ENCODE measurements at places on chromosomes 3 and 15.

DNA sequence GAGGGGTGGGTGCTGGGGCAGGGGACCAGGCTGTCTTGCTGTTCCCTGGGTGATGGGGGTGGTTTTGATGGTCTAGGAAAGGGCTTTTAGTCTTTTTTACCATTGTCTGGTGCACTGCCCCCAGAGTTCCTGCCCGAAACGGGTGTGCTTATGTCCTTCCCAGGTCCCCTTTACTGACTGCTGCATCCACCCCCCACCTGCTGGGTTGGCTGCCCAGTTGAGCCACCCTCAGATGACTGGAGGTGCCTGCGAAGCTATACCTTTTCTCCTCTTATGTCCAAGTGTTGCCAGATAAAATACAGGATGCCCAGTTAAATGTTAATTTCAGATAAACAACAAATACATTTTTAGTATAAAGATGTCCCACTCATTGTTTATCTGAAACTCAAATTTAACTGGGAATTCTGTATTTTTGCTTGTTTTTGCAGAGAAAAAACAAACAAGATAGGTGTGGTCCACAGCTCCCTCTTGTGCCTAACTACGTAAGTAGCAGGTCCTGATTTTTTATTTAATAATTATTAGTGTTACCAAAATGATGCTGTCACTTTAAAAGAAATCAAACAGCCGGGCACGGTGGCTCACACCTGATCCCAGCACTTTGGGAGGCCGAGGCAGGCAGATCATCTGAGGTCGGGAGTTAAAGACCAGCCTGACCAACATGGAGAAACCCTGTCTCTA lies 6.1 kb upstream of the RPP14 start:
- no peak for DNase-seq

DNA sequence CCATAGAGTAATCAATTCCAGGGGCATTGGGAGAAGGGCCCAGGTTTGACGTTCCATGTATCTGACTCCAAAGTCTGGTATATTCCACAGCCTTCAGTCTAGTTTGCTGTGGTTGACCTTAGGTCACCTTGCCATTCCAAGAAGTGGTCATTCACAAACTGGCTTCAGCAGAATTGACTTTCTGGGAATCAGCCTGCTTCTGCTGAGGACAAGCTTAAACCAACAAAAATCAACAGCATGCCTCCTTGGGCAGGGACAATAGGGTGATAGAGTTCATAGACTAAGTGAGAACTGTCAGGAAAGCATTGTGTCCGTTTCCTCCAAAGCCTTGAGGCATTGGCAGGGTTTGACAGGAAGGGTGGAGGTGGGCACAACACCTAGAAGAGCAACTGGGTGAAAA lies 24.1 kb upstream of the NDUFB4 start:
- no peak for DNase-seq

GRCh38 chr3:160170409-160171370 lies 54.5 kb upstream of the C3orf80 start:
- no peak for DNase-seq

- no peak for DNase-seq
Measured at GRCh38 chr3:13524979-13525669, 23.8 kb upstream of the FBLN2 start.

- no peak for DNase-seq
Measured at GRCh38 chr15:90933301-90933700, 952 bp upstream of the HDDC3 start.

DNA sequence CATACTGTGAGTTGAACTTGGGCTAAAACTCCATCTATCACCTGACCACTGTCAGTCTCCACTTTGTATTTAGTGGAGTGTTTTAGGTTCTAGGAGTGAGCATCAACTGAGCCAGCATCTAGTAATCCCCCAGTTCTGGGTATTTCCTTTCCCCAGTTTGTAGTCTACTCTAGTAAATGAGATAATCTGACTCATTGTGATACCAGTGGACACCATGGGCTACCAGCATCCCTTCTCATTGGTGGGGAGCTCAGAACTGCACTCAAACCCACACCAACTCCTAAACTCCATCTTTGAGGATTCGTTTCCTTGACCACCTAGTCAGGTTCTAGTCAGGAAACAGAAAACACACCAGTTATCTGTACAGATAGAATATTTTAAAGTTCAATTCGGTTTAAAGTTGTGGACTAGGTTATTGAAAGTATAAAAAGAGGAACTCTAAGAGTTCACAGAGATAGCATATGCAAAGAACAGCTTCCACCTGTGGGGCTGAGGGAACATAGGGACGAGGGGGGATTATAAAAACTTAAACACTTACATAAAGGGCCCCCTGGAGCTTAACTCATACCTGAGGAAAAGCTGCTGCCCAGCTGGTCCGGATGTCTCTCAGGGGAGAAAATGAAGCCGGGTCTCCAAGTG lies 36.0 kb downstream of the LEO1 start:
- DNase-seq: no peak

GRCh38 chr3:188137051-188137450 lies 16.9 kb upstream of the LPP start:
- DNase-seq: no peak

DNA sequence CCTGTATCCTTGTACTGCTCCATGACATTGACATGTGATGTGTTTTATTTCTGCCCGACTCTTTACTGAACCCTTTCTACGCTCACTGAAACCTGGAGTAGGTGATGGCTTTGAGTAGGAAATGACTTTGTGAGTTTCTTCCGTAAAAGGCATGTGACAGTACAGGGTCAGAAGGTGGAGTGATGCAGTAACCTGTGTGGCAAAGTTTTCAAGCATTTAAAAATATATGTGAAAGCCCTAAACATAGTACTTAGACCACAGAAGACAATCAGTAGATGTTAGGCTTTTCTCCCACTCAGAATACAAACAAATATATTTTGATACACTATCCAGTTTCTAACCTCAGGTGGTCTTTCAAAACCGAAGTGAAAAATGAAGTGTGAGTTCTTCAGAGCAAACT lies 31.3 kb upstream of the SACM1L start:
- DNase-seq: no peak

- DNase-seq: no peak
Measured at GRCh38 chr3:194277786-194278130, 73.4 kb downstream of the CPN2 start.

- no peak for DNase-seq
Measured at GRCh38 chr3:77081240-77081661, 41.4 kb downstream of the ROBO2 start.

DNA sequence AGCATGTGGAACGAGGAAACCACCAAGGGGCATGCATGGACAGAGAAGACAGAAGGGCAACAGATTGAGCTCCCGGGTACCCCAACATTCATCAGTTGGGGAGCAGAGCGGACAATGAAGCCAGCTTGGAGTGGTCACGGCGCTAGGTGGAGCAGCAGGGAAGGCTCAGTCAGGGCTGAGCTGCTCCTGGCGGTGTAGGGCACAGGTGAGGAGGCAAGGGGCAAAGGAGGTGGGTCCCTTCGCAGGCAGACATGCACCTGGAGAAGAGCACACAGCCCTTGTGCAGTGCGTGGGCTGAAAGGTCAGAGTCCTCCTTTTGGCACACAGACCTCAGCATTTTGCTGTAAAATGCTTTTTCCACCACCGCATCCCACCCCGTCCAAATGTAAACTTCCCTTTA lies 90.0 kb upstream of the SLC6A6 start:
- no peak for DNase-seq

GRCh38 chr3:114119776-114120175 lies 59.1 kb downstream of the DRD3 start:
- no peak for DNase-seq

GRCh38 chr15:59158701-59159034 lies 48.0 kb upstream of the LDHAL6B start:
- no peak for DNase-seq

- DNase-seq: peak; percentile 26
Measured at GRCh38 chr3:14537590-14538450, 2.3 kb downstream of the GRIP2 start.

GRCh38 chr3:124639406-124640237 lies 90.6 kb upstream of the UMPS start:
- peak; percentile 29 for DNase-seq

- DNase-seq: no peak
Measured at GRCh38 chr15:57472861-57473260, 96.6 kb downstream of the CGNL1 start.

GRCh38 chr3:119831022-119831421 lies 49.1 kb downstream of the NR1I2 start:
- no peak for DNase-seq

- DNase-seq: no peak
Measured at GRCh38 chr3:69474186-69474585, 88.3 kb upstream of the FRMD4B start.

- DNase-seq: peak; percentile 27
Measured at GRCh38 chr3:150146991-150147761, 176.5 kb upstream of the PFN2 start.

- no peak for DNase-seq
Measured at GRCh38 chr3:47478022-47478421, 2.3 kb upstream of the SCAP start.

- no peak for DNase-seq
Measured at GRCh38 chr15:77603611-77604336, 28.9 kb downstream of the LINGO1 start.

GRCh38 chr3:188471723-188472122 lies 317.8 kb downstream of the LPP start:
- DNase-seq: no peak

DNA sequence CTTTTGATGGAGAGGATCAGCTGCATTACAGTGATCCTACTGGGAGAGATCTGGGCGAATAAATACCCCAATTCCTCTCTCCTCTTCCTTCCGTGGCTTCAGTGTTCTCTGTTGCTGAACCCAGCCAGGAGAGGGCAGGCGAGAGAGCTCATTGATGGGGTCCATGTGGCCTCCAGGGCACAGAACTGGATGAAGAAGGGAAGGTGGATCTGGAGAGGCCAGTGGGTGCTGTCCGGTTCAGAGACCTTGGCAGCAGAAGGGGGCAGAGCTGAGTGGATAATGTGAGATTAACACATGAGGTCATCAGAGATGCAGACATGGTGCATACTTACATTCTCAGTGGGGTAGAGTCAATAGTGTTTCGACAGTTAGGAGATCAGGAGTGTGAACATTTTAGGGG lies 193.6 kb downstream of the CLSTN2 start:
- peak; percentile 35 for DNase-seq

GRCh38 chr3:194137008-194137505 lies 1.1 kb downstream of the HES1 start:
- peak; percentile 53 for DNase-seq

- DNase-seq: no peak
Measured at GRCh38 chr3:65781594-65781993, 257.1 kb downstream of the MAGI1 start.

DNA sequence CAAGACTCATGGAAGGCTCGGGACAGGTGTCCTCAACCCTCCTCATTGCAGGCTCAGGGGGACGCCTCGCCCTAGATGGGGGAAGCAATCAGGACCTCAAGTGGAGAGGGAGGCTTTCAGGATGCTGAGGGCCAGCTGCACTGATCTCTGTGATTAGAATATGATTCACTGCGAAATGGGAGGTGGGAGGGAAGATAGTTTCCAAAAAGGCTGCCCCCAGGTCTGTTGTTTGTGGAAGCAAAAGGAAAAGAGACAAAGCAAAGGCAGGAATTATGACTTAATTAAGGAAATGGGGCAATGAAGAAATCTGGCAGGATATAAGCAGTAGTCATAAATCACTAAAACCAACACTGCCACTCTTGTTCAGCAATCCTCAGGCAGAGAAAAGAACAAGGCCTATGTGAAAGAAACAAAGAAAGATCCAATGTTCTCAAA lies 85.6 kb upstream of the ABHD17C start:
- no peak for DNase-seq

GRCh38 chr3:3851621-3852323 lies 52.5 kb downstream of the LRRN1 start:
- no peak for DNase-seq

GRCh38 chr15:83746231-83746630 lies 92.3 kb downstream of the ADAMTSL3 start:
- no peak for DNase-seq

GRCh38 chr3:50572801-50573371 lies 3.6 kb downstream of the HEMK1 start:
- peak; percentile 74 for DNase-seq

GRCh38 chr3:138615462-138615861 lies 6.9 kb downstream of the FAIM start:
- no peak for DNase-seq

DNA sequence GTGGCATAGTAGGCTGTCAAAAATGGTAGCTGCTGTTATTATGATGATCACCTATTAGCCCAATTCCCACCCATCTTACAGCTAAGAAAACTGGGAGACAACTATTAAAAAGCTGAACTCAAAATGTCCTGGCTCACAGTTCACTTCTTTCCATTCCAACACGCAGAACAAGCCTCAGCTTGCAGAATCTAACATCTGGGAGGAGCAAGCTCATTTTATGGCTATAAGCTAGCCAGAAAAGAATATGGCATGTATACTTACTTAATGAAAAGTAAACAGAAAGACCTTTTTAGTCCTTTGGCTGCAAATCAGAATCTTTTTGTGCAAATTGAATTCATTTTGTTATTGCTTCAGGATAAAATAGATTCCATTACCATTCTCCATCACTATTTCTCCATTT lies 34.8 kb upstream of the CFAP20DC start:
- no peak for DNase-seq
